ENCODE measurements at places on chromosomes 2 and 18. TPM values are rescaled to one million over a fixed set of nuclear protein-coding genes. Genes with fewer than 3 reads are reported as not detected.

GRCh38 chr18:9058406-9058805 lies 44.1 kb upstream of the NDUFV2 start:
- no peak for DNase-seq

DNA sequence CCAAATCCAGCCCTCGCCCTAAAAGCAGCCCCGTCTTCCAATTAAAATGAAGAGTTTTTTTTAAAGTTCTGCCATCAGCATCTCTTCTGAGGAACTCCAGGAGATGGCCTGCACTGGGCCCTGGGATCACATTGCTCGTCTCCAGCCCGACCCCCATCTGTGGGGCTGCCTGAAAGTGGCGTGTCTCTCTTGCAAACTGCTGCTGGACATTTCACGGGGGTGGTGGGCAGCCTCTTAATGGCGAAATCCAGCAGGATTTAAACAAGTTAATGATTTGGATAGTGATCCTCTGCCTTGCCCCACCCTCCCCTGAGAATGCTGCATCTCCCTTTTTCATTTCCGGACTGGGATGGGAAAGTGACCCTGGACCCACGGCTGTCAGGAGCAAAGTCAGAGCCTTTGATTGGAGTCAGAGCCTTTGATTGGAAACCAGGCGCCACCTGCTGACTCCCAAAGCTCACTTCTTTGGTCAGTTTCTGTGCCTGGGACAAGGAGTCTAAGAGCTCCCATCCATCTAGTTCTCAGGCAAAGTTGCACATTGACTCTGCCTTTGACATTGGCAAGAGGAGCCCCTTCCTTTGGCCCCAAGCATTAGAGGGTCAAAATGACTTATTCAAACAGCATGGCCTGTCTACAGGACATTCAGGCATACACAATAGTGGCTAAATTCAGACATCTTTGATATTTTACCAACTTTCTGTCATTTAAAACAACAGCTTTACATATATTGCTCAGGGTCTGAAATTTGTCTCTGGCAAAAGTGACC lies 155.2 kb downstream of the SH3BP4 start:
- DNase-seq = no peak

DNA sequence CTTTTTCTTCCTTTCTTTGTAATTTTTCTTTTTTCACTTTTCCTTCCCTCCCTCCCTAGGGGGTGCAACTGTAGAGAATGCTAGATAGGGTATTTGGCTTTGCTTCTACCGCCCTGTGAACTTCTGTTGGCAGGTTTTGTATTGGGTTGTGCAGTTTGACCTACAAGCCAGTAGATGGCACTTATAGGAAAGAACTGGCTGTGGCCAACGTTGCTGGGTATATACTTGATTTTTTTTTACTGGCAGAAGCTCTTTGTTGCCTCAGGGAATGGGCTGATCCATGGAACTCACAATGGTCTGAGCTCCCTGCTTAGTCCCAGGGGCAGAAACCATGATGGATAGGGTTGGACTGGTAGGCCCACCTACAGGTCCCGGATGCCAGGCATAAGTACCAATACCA lies 1019.5 kb upstream of the LRRTM1 start:
- DNase-seq = no peak

GRCh38 chr2:227817850-227818674 lies 4.4 kb downstream of the CCL20 start:
- peak; percentile 47 for DNase-seq

- no peak for DNase-seq
Measured at GRCh38 chr2:19769513-19769912, 132.3 kb downstream of the TTC32 start.

DNA sequence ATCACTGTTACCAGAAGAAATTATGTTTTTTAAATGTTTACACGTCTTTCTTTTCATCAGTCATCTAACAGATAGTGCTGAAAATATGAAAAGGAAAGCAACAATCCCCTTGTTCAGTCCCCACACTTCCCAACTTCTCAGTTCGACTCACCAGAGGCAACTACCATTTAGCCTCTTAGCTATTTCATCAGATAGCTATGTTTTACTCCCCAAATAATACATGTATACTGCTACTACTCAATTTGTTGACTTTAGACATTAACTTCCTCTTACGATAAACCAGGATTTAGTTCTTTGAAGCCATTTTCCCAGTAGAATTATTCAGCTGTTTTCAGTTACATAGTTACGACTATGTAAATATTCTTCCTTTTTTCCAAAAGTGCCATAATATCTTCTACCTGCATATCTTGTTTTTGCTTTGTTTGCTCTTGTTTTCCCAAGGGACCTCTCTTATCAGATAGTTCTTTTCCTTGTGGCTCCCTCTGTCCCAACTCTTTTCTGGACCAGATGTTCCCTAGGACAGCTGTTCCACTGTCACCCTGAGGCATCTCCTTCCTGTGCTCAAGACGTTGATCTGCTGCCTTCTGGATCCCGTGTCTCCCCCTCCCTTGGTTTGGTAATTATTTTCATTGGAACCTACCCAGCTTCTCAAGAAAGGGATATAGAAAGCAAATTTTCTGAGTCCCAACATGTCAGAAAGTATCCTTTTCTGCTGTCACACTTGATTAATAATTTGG lies 289.3 kb upstream of the TANK start:
- no peak for DNase-seq

- DNase-seq = no peak
Measured at GRCh38 chr2:207505728-207506127, 24.0 kb upstream of the CREB1 start.

DNA sequence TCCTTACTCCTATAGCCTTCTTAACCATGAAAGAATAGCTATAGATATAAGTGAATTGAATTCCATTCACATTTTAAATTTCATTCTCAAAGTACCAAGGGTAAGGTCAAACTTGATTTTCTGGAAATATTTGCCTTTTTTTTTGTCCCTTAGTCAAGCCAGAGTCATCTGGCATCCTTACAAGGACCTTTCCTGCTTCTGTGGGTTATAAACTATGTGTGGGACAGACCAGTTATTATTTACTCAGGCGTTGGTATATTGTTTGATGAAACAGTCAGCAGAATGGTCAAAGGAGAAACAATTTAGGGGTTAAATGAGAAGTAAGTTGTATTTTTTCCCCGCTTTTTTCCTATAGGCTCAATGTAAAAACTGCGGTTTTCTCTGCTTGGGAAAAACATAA lies 1103.2 kb upstream of the ZEB2 start:
- no peak for DNase-seq

GREB1L gene
- not detected for total RNA-seq

DNA sequence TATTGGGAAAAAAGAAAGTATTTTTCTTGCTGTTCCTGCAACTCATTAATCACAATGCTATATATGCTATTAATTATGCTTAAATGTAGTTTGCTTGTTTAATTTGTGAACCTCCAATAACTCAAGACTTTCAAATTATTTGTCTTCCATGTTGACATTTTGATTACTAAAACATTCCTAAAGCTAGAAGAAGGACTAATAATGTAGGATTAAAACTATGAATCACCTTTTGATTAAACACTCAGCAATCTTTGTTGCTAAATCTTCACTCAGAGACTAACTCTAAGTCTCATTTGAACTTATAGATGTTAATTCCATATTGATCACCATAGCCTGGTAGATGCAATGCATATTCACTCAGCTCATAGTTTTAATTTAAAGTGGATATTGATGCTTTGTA lies 524.6 kb upstream of the ZEB2 start:
- no peak for DNase-seq

- DNase-seq = no peak
Measured at GRCh38 chr18:63438181-63438580, 15.9 kb upstream of the VPS4B start.

DNA sequence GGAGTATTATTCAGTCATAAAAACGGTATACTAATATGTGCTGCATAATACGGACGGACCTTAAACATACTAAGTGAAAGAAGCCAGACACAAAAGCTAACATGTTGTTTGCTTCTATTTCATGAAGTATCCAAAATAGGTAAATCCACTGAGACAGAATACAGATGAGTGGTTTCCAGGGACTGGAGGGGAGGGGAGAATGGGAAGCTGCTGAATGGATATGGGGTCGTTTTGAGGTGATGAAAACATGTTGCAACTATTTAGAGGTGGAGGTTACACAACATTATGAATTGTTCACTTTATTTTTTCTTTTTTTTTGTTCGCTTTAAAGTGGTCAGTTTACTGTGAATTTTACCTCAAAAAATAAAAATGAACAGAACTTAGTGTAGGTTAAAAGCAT lies 52.9 kb downstream of the RAB10 start:
- DNase-seq = no peak

DNA sequence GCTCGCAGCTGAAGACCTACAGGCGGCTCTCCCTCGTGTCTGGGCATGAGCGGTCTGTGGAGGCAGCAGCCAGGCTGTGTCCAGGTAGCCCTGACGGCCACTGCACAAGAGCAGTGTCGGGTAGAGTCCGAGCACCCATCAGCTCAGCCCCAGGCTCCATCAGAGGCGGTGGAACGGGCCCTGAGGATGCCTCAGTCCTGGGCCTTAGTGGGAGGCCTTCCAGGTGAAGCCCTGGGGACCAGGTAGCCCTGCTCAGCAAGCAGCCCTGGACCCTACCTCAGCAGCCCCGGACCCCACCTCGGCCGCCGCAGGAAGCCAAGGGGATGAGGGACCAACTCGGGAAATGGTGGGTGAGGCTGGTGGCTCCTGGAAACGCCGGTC lies 21.3 kb upstream of the KLF11 start:
- no peak for DNase-seq

DNA sequence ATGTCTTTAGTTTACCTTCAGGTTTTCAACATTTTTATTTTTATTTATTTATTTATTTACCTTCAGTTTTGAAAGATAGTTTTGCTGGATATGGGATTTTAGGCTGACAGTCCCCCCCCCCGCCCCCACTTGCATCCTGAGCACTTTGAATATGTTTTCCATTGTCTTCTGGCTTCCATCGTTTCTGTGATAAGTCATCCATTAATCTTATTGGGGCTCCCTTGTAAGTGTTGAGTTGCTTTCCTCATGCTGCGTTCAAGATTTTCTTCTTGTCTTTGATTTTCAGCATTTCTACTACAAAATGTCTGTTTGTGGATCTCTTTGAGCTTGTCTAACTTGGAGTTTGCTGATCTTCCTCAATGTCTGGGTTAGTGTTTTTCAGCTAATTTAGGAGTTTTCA lies 19.4 kb upstream of the LDLRAD4 start:
- no peak for DNase-seq

GRCh38 chr2:23550553-23550952 lies 165.6 kb downstream of the KLHL29 start:
- no peak for DNase-seq

PSMD14 gene
- 17.1 TPM for total RNA-seq

- no peak for DNase-seq
Measured at GRCh38 chr18:45820106-45820745, 5.2 kb upstream of the SIGLEC15 start.

TUBA3E gene
- not detected for total RNA-seq

DNA sequence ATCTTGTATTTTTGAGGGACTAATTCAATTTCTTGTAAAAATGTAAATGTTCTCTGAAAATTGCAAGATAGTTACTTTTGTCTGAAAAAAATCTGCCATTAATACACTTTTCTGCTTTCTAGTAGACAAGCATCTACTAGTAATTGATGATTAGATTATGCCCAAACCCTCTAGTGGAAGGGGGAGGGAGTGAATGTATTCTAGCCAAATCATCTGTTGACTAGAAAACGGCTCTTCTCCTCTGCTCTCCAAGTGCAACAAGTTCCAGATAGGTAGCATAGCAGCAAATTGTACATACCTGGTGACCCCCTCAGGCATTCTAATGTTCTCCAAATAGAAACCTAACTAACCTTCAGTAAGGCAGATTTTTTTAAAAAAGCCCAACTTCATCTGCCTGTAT lies 58.6 kb downstream of the RELCH start:
- no peak for DNase-seq

DNA sequence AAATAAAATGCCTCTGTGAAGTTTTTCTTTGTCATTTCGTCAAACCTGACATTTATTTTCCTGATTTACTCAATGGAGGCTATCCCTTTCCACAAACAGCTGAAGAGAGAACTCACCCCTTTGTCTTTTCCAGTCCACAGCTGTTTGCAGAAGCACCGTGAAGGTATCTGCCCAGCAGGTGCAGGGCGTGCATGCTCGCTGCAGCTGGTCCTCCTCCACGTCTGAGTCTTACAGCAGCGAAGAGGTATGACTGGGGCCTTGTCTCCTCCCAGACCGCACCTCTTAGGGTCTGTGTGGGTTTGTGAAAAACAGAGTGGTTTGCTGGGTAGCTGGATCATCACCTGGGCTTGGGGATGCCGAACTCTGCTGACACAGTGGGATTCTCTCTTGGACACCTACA lies 9.7 kb downstream of the SPP2 start:
- DNase-seq = no peak

DNA sequence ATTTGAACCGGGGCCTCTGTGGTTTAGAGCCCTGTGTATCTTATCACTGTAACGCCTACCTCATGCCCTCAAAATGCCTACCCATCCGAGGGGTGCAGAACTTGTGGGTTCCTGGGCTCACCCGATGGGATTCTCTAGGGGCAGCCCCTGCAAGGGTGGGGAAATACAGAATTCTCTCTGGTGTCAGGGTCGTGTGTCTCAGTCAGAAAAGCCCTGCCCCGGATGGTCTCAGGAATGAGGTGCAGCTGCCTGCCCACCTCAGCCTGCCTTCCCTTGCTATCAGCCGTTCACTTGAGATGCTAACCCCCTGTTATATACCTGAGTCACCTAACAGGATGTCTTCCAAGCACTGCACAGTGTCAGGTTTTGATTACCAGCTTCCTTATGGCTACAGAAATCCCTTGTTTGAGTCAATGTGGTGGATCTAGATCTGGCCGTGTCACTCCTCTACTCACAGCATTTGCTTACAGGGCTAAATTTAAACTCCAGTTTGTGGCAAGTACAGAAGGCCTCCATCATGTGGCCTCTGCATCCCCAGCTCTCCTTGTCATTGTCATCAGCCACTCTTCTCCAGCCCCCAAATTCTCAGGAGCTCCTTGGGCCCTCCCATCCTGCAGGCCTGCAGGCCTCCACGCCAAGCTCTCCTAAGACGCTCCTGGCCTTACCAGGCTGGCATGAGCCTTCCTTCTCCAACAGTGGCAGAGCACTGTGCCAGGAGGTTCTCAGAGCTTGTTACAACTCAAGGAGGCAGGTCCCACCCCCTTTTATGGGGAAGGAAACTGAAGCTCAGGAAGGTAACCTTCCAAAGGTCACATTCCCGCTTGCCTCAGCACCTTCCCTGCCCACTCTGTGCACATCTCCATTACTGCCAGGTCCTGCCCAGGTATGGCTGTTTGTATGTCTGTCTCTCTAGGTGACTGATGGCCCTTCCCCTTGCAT lies 14.3 kb upstream of the MAP3K2 start:
- no peak for DNase-seq

CD207 gene
- not detected for total RNA-seq

- DNase-seq = no peak
Measured at GRCh38 chr2:15601681-15602080, 10.0 kb downstream of the DDX1 start.

HS6ST1 gene
- 7.1 TPM for total RNA-seq

HOXD8 gene
- total RNA-seq = not detected

DSG1 gene
- not detected for total RNA-seq

SIX3 gene
- total RNA-seq = not detected

Measured in CD4-positive, alpha-beta T cell (primary cell).